ENCODE measurements at places on chromosomes 4 and X. TPM values are rescaled to one million over a fixed set of nuclear protein-coding genes. Genes with fewer than 3 reads are reported as not detected.

Gene VMA21
- total RNA-seq: 6.7 TPM

Gene OPRPN
- not detected for total RNA-seq

Gene LINC00632
- 16.8 TPM for total RNA-seq

Gene CD40LG
- total RNA-seq: not detected

Gene ZIC3
- total RNA-seq: not detected

Gene TMEM31
- not detected for total RNA-seq

DNA sequence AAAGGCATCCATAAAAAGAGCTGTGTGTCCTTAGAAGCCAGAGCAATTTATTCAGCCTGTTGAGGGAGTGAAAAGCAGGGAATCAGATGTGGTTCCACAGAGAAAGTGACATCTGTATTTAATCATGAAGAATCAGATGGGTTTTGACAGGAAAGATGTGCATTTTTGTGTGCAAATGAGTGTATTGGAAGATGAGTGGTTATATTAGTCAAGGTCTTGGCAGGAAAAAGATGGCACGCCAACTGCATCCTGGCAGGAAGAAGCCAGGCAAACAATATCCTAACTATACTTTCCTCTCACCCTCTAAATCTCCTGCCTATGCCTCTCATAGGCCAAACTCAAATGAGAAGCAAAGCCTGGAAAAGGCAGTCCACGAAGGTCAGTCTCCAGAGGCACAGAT, 59.1 kb downstream of the SCFD2 start:
- H3K27me3 ChIP-seq: no peaks in the 10 kb centered on the region
- no peak overlapping the region for H3K27ac ChIP-seq
- no peak for DNase-seq

DNA sequence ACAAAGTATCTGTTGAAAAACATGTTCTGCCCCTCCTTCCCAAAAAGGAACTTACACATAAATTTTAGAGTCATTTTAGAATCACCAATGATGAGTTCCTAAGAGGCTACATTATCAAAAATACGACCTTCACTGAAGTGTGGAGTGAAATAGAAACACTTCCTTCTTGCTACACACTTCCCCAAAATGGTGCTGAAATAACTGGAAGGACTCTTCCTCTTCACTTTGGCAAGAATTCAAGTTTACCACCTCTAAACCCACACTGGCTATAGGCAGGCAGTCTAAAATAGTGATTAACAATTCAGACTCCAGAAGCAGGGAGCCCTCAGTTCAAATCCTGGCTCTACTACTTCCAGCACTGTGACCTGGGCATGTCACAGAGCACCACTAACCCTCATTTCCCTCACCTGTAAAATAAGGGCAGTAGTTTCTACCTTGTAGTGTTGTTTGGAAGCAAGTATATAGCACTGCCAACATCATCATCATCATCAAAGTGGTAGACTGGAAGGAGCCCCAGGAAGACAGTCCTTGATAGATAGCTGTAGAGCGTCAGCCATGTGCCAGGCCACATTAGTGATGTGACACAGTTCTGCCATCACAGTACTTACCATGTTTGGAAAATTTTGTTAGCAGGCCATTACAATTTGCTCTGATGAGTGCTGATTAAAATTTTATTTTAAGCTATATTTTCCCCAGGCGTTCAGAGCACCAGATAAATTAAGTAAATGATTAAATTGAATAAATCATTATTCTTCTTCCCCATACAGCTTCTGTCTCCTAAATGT, 103.3 kb downstream of the PARM1 start:
- no peak overlapping the region for H3K4me3 ChIP-seq
- H3K27me3 ChIP-seq: no peaks in the 10 kb centered on the region
- H3K4me1 ChIP-seq: peaks cover 19% of the 10 kb centered on the region
- peak overlapping the region; percentile 65 for H3K27ac ChIP-seq
- no peaks in the 10 kb centered on the region for H3K36me3 ChIP-seq

DNA sequence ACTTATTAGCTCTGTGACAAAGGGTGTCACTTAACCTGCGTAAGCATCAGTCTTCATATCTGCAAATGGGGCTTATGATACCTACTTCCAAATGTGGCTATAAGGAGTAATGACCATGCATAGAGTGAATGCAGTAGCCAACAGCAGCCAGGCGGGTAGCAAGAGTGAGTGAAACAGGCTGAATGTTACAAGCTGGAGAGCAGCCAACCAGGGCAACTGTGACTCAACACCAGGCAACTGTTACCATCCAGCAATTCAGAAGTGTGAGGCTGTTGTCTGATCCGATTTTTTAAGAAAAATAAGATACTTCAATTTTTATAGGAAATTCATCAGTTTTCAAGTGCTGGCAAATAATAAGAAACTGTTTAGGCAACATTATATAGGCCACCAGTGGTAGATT, 270.2 kb upstream of the TAPT1 start:
- no peak overlapping the region for H3K4me3 ChIP-seq
- DNase-seq: no peak
- H3K36me3 ChIP-seq: no peaks in the 10 kb centered on the region
- no peaks in the 10 kb centered on the region for H3K27me3 ChIP-seq

DNA sequence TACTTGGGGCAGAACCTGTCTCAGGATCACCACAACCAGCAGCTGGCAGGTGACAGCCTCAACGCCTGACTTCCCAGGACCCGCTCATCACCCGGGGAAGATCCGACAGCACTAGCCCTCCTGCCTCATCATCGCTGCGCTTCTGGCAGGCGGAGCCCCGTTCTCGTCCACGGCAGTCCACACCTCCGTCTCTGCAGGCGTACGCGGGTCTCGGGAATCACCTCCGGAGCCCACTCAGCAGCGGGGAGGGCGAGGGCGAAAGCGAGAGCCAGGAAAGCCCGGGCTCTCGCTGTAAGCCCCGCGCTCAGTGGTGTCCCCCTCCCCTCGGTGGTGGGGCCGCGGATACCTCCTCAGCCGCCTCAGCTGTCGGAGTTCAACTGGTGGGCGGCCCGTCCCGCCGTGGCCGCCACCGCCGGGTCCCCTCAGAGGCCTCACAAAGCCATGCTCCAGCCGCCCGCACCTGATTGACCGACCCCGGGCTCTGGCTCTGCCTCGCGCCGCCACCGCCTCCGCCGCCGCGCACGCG, 518 bp upstream of the CNKSR2 start:
- peaks cover 27% of the 10 kb centered on the region for H3K27me3 ChIP-seq
- peak overlapping the region; percentile 56 for H3K4me3 ChIP-seq

- no peak for DNase-seq
- H3K27me3 ChIP-seq: no peaks in the 10 kb centered on the region
- H3K4me1 ChIP-seq: no peaks in the 10 kb centered on the region
Measured at GRCh38 chrX:25737540-25737939, 400.6 kb upstream of the MAGEB18 start.

GRCh38 chr4:19739101-19739651, 512.5 kb upstream of the SLIT2 start:
- H3K4me3 ChIP-seq: no peak overlapping the region
- DNase-seq: no peak
- no peaks in the 10 kb centered on the region for H3K4me1 ChIP-seq
- H3K27me3 ChIP-seq: no peaks in the 10 kb centered on the region
- H3K36me3 ChIP-seq: no peaks in the 10 kb centered on the region

- H3K27me3 ChIP-seq: peaks cover 3% of the 10 kb centered on the region
- H3K36me3 ChIP-seq: no peaks in the 10 kb centered on the region
- no peak overlapping the region for H3K27ac ChIP-seq
- H3K4me3 ChIP-seq: peak overlapping the region; percentile 46
- DNase-seq: peak; percentile 18
- H3K4me1 ChIP-seq: peaks cover 3% of the 10 kb centered on the region
Measured at GRCh38 chrX:139194571-139195280, 335.8 kb upstream of the F9 start.

GRCh38 chrX:13317366-13317765, 2.5 kb downstream of the ATXN3L start:
- no peaks in the 10 kb centered on the region for H3K4me1 ChIP-seq
- no peak overlapping the region for H3K27ac ChIP-seq
- DNase-seq: no peak
- no peaks in the 10 kb centered on the region for H3K27me3 ChIP-seq

DNA sequence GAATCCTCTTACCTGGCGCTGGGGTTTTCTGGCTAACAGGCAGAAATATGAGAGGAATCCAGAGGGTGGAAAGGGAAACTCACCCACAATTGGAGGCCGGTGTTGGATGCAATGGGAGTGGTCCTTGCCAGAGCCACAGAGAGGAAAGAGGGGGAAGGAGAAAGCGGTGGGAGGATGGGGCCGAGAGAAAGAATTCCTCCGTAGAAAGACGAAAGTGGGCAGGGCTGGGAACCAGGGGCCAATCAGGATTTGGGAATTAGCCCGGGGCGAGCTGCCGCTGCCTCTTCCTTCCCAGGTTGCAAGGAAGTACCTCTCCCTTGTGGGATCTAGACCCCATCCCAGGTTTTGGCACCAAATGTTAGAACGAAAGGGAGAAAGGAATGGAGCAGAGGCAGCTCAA, 83.1 kb upstream of the SPIN4 start:
- no peaks in the 10 kb centered on the region for H3K27me3 ChIP-seq
- no peaks in the 10 kb centered on the region for H3K4me1 ChIP-seq
- no peak overlapping the region for H3K4me3 ChIP-seq
- no peaks in the 10 kb centered on the region for H3K36me3 ChIP-seq

DNA sequence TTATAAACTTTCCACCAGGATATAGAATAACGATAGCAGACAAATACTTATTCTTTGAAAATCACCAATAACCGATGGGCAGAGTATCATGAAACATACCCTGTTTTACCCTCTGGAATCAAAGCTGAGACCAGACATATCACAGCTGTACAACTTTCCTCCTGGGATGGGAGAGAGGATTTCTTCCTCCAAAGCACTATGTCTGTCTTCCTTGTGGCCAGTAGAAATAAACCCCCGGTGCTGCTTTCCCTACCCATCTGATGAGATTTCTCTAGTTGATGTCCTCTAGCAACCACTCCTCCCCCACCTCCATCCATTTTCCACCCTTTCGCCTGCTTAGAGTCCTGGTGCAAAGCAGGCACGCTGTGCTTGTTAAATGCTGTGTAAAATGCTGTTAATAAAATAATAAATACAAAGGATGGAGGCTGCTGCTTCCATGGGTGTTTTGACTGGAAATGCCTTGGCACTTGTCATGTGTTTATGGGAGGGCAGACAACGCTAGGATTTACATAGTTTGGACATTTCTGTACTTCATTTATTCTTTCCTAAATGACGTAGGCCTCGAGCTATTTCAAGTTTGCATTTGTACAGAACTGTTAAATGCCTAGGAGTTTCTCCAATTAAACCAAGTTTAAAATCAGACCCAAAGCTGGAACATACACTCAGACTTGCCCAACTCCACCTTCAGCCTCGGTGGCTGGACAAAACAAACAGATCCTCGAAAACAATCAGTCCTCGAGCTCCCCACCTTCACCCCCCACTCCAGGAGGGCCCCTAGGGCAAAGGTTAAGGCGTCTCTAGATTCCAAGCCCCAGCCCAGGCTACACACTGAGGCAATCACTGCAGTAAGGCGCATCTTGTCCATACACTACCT, 10.1 kb downstream of the BCOR start:
- peak overlapping the region; percentile 65 for H3K27ac ChIP-seq
- H3K36me3 ChIP-seq: no peaks in the 10 kb centered on the region
- H3K27me3 ChIP-seq: no peaks in the 10 kb centered on the region
- DNase-seq: no peak

DNA sequence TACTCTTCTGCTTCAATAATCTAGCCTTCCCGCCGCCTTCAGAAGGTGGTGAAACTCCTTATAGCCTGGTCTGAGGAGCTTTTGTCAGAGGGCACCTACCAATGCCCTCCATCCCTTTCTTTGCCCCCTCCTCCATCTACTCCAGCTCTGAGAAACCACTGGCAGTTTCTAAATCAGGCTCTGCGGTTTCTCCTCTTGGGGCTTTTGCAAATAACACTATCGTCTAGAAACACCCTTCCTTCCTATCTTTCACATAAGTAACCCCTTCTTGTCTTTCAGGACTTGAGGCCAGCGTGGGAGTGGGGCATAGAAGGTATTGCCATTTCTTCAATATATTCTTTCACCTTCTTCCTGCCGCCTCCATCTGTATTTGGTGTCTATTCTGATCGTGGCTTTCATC, 1.2 kb upstream of the EFHC2 start:
- H3K36me3 ChIP-seq: no peaks in the 10 kb centered on the region
- no peak overlapping the region for H3K27ac ChIP-seq
- H3K4me1 ChIP-seq: no peaks in the 10 kb centered on the region

DNA sequence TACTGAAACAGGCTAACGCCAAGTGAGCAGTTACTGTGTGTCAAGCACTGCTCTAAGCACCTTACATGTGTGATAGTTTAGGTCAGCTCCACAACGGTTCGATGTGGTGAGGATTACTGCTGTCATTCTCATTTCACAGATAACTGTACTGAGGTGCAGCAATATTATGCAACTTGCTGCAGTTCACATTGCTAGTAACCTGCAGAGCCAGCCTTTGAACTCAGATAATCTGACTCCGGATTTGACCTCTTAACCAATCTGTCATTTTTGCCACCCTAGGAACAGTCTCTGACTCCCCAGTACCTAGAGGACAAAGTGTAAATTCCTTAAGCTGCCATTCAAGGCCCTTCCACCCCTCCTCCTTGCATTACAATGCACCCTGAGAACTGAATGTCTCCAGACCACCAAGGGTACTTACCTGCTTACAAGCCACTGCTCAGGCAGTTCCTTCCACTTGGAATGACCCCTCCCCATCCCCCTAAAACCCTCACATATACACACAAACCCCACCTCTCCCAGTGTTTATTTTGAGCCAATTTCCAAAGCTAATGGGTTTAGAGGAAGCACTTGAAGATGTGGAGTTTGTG, 24.9 kb downstream of the EFNB1 start:
- H3K36me3 ChIP-seq: no peaks in the 10 kb centered on the region
- H3K27ac ChIP-seq: no peak overlapping the region
- H3K4me1 ChIP-seq: peaks cover 4% of the 10 kb centered on the region
- H3K27me3 ChIP-seq: no peaks in the 10 kb centered on the region
- H3K4me3 ChIP-seq: no peak overlapping the region

DNA sequence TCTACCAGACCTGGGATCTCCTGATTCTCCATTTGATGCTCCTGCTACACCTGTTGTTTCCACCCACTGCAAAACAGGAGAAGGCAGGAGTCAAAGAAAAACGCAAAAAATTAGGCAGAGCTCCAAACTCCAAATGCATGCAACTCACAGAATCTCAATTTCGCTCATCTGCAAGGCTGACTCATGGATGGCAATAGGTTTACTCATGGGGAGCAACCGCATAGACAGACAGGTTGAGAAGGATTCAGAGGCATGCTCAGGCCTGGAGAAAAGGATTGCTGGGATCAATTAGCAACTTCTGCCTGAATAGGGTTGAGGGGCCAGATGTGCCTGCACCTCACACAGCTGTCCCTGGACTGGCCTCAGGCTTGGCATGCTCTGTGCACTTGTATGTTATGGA, 231.0 kb downstream of the LDB2 start:
- H3K27me3 ChIP-seq: no peaks in the 10 kb centered on the region
- H3K4me3 ChIP-seq: no peak overlapping the region
- no peaks in the 10 kb centered on the region for H3K4me1 ChIP-seq

- H3K4me1 ChIP-seq: no peaks in the 10 kb centered on the region
- no peaks in the 10 kb centered on the region for H3K27me3 ChIP-seq
- H3K4me3 ChIP-seq: no peak overlapping the region
- no peaks in the 10 kb centered on the region for H3K36me3 ChIP-seq
Measured at GRCh38 chr4:57154191-57154590, 44.0 kb upstream of the IGFBP7 start.

DNA sequence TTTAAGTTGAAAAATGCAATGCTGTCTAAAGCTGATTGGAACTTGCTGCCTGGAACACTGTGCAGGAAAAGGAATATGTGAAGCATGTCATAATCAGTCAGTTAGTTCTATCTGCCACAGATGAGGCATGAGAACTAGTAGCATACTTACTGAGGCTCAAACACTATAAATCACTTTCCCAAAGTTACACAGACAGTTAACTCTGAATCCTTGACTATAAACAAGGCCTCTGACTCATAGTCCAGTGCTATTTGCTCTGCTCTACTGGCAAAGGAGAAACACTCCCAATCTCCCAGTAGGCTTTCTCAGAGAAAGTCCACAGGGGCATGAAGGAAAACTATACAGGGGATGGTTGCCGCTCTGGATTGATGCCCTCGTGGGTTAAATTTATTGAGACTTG, 2078.4 kb upstream of the TENM3 start:
- no peak overlapping the region for H3K4me3 ChIP-seq
- H3K36me3 ChIP-seq: no peaks in the 10 kb centered on the region
- no peaks in the 10 kb centered on the region for H3K4me1 ChIP-seq
- no peak for DNase-seq
